ENCODE measurements at places on chromosomes 6 and 20. TPM values are rescaled to one million over a fixed set of nuclear protein-coding genes. Genes with fewer than 3 reads are reported as not detected.

Gene KIAA1755
- polyA plus RNA-seq = 3.5 TPM

Gene KCNK5
- polyA plus RNA-seq = not detected

Gene IGF2R
- 40.9 TPM for polyA plus RNA-seq

Gene SDHAF4
- 8.3 TPM for polyA plus RNA-seq

Gene RAET1G
- 3.0 TPM for polyA plus RNA-seq

Gene TASP1
- polyA plus RNA-seq = 6.0 TPM

Gene CDH22
- polyA plus RNA-seq = not detected

Gene OXT
- not detected for polyA plus RNA-seq

Gene STX16
- polyA plus RNA-seq = 51.9 TPM

Gene NKAIN4
- polyA plus RNA-seq = not detected

Gene FOXF2
- polyA plus RNA-seq = 17.3 TPM

Gene LRFN2
- not detected for polyA plus RNA-seq

Gene COL9A3
- 0.69 TPM for polyA plus RNA-seq

Gene TCFL5
- 8.7 TPM for polyA plus RNA-seq

Gene TMEM239
- polyA plus RNA-seq = not detected

Gene SMPDL3A
- 84.4 TPM for polyA plus RNA-seq

Gene PRKN
- not detected for polyA plus RNA-seq

Gene CST7
- polyA plus RNA-seq = not detected

Gene PSORS1C1
- polyA plus RNA-seq = 0.94 TPM

Gene FAM83B
- 0.05 TPM for polyA plus RNA-seq

Gene MED23
- 40.1 TPM for polyA plus RNA-seq

Gene SLC35D3
- not detected for polyA plus RNA-seq

Gene COL12A1
- 1,042 TPM for polyA plus RNA-seq

Gene PHACTR1
- polyA plus RNA-seq = not detected

Gene CALHM4
- polyA plus RNA-seq = not detected

Gene CDSN
- not detected for polyA plus RNA-seq

Gene DEFB129
- polyA plus RNA-seq = not detected

Gene C6orf58
- polyA plus RNA-seq = not detected

Gene ENTPD6
- polyA plus RNA-seq = 39.9 TPM

Gene NRM
- 14.6 TPM for polyA plus RNA-seq

Gene SGK2
- 0.16 TPM for polyA plus RNA-seq

Gene ADA
- 12.6 TPM for polyA plus RNA-seq

Gene USP49
- polyA plus RNA-seq = 2.9 TPM

Gene CMTR1
- polyA plus RNA-seq = 25.1 TPM

Gene SLC2A10
- 35.5 TPM for polyA plus RNA-seq

Gene DPPA5
- not detected for polyA plus RNA-seq

Gene HLA-DOB
- not detected for polyA plus RNA-seq

Gene HLA-G
- polyA plus RNA-seq = not detected

Gene MTFR2
- polyA plus RNA-seq = 3.3 TPM

Gene TTBK1
- polyA plus RNA-seq = not detected

Gene NHSL1
- 10.2 TPM for polyA plus RNA-seq

Gene LGSN
- polyA plus RNA-seq = not detected

Gene PAQR8
- 4.6 TPM for polyA plus RNA-seq

Gene CGA
- 0.19 TPM for polyA plus RNA-seq

Gene BACH2
- polyA plus RNA-seq = 2.2 TPM

Gene RGS17
- 8.9 TPM for polyA plus RNA-seq

Gene L3MBTL1
- 3.3 TPM for polyA plus RNA-seq

Gene DNAAF9
- polyA plus RNA-seq = 15.0 TPM

Gene PTCRA
- not detected for polyA plus RNA-seq

Gene KCNK16
- polyA plus RNA-seq = not detected

All from AG04450 (cell line).